Activated T-helper 1 cell treated with Interleukin-2 at 50 U/mL for 16 hours (primary cell): ENCODE measurements at places on chromosomes 3 and 15.

DNA sequence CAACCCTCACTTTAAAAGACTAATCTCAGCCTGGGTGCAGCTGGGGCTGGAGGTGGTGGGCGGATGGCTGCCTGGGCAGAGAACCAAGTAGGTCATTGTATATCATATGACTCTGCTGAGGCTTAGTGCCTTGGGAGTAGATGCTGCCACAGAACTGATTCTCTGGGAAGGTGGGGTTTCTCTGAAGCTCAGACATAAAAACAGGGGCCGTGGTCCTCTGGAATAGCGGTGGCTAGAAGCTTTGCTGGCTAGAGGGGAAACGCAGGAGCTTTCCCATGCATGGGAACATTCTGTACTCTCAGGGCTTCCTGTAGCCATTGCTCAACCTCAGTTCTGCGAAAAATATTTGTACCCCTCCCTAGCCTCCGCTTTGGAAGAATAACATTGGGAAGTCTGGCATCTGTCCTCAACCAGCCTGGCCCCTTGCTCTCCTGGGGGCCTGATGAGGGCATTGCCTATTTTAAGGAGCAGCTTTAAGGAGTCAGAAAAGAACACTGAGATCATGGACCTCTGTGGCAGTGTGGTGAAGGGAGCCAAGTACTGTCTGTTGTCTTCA is 14.7 kb downstream of the TIMP4 start:
- DNase-seq, result no peak

DNA sequence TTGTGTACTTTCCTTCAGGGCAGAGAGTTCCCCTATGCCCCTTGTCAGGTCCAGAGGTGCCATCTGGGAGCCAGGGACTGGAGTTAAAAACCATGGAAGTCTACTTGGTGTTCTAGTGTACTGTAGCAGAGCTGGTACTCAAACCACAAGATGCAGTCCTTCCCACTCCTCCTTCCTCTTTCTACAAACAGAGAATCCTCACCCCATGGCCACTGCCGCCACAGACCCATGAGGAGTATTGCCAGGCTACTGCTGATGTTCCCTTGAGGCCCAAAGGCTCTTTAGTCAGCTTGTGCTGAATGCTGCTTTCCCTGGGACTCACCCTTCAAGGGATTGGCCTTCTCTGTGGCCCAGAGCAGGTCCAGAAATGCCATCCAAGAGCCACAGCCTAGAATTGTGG is 229.2 kb upstream of the ZPLD1 start:
- no peak for DNase-seq

- no peak for DNase-seq
Measured at GRCh38 chr3:158488670-158489069, 82.3 kb upstream of the MLF1 start.

DNA sequence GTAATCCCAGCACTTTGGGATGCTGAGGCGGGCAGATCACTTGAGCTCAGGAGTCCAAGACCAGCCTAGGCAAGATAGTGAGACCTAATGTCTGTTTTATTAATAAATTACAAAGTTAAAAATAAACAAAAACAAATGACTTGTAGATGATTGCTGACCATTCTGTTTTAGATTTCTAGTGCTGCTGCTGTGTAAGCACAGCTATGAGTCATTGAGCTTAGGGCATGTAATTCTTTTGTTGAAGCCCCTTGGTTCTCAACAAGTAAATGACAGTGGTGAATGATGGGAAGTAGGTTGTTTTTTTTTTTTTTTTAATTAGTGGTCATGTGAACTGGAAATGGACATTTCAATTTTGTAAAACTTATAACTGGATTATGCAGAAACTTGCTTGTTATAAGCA is 63.3 kb downstream of the LEO1 start:
- DNase-seq, result no peak

GRCh38 chr3:11534011-11534792 is 109.5 kb downstream of the VGLL4 start:
- DNase-seq, result no peak

GRCh38 chr3:102605153-102605552 is 170.3 kb downstream of the ZPLD1 start:
- DNase-seq, result no peak

GRCh38 chr15:47514200-47514652 is 203.1 kb upstream of the SEMA6D start:
- DNase-seq, result no peak

GRCh38 chr3:43997316-43997715 is 244.4 kb upstream of the TOPAZ1 start:
- DNase-seq, result no peak

DNA sequence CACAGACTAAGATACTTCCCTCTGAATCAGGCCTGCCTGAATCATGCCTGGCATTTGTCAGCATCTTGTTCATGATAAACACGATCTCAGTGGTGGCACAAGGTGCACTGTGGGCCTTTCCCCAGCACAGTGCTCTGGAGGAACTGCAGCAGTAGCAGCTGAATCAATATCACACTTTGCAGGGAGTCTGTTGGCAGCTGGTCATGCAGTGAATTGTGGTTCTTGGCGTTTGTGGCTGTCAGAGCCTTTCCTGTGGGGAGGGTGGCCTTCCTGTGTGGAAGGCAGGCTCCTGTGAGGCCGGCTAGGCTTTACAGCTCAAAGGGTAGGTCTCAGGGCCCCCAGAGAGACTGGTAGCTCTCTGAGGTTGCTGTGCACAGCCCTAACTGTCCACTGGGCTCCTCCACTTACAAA is 54.4 kb upstream of the TLE3 start:
- no peak for DNase-seq

GRCh38 chr15:27855137-27855536 is 244.0 kb downstream of the OCA2 start:
- no peak for DNase-seq

DNA sequence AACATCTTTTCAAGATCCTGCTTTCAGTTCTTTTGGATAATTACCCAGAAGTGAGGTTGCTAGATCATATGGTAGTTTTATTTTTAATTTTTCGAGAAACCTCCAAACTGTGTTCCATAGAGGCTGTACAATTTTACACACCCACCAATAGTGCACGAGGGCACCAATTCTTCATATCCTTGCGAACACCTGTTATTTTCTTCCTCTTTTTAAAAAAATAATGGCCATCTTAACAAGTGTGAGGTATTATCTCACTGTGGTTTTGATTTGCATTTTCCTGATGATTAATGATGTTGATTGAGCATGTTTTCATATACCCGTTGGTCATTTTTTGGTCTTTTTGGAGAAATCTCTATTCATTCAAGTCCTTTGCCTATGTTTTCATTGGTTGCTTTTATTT is 17.6 kb upstream of the CEP152 start:
- DNase-seq, result no peak

DNA sequence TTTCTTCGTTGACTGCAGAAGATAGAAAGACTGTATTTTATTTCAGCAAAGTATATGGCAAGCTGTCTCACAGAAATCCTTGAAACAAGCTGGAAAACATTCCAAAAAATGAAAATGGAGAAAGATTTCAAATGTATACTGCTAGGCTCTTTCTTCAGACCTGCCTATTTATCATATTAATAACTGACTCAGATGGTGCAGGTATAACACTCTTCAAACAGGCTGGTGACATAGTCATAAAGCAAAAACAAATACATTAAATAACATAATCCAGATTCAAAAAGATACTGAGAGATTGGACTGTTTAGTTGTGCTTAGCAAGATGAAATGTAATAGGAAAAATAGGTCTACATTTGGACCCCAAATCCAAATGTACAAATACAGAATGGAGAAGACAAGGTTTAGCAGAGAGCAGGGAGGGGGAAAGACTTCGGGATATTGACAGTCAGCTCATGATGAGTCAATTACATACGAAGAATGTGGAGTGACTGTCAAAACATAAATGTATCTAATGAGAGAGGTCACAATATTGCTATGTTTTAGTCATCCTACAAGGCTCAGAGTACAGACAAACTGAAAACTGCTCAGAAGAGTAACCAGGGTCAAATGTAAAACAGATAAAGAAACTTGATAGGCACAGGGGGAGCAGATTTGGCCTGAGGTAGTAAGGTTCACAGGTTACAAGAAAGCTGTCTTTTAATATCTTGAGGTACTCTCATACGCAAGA is 88.7 kb downstream of the DMXL2 start:
- DNase-seq, result no peak

DNA sequence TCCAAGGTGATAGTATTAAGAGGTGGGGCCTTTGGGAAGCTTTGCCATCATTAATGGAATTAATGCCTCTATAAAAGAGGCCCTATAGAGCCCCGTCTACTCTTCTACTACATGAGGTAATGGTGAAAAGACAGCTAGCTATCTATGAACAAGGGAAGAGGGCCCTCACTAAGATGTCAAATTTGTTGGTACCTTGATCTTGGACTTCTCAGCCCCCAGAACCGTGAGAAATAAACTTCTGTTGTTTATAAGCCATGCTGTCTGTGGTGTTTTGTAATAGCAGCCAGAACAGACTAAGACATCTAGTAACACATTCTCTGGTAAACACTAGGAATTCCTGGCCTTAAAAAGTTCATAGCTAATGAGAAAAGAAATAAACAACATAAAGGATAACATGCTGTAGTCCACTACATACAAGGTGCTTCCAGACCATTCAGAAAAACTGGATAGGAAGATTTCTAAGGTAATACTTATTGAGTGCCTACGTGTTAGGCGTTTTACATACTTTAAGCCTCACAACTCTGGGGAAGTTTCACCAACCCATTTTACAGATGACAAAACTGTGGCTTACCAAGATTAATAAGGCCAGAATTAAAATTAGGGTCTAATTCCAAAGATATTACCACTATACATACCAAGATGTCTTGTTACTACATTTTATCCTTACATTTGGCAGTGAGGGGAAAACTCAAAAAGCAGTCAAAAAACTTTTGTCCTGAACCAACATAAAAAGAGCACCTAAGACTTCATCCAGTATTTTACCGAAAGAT is 3.2 kb downstream of the UBE3A start:
- no peak for DNase-seq

GRCh38 chr3:16461463-16462245 is 51.8 kb downstream of the RFTN1 start:
- no peak for DNase-seq

- DNase-seq, result no peak
Measured at GRCh38 chr15:42021593-42021992, 751 bp upstream of the PLA2G4E start.

- DNase-seq, result no peak
Measured at GRCh38 chr3:125651244-125651643, 55.9 kb upstream of the OSBPL11 start.

- no peak for DNase-seq
Measured at GRCh38 chr3:67109651-67110204, 111.6 kb downstream of the KBTBD8 start.
